ENCODE measurements at places on chromosomes 3 and 15.

DNA sequence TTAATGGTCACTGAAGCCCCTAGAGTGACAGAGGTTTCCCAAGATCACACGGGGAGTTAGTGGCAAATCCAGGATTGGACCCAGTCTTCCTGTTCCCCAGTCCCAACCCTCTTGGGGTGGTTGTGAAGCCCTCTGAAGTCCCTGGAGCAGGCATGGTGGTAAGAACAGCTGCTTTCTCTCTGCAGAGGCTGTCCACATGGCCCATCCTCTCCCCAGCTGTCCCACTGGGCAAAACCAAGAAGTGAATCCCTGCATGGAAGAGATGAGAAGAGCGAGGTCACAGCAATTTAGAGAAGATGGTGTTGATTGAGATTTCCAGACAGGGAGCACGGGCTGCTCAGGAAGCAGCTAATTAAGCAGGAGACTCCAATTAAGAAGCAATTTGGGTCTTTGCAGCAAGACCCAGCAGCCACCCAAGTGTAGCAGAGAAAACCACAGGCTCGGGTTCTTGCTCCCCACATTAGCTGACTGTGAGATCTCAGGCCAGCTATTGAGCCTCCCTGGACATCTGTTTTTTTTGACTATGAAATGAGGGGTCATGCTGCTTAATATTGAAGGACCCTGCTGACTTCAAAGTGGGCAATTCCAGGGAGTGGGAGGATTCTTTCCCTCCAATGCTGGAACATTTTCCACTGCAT, 14.8 kb upstream of the HDAC11 start:
- no peak for DNase-seq

- no peak for DNase-seq
These were observed 7.9 kb upstream of the FGF7 start for GRCh38 chr15:49415149-49415548.

GRCh38 chr15:76904461-76905012, 603 bp downstream of the SCAPER start:
- DNase-seq, result no peak

DNA sequence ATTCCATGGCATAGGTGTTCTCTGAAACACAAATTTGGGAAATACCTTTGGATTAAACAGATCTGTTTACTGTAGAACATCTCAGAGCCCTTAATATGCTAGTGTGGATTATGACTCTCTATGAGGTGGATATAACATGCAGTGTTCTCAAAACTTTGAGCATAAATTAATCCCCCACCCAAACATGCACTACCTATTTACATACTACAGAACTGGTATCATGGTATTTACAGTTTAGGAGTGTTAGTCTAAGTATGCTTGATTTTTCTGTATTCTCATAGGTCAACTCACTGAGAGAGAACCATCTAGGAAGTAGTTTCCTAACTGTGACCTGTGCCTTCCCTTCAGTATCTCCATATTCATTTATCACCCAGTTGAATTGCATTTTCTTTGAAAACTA, 30.9 kb upstream of the ZNF609 start:
- no peak for DNase-seq

- no peak for DNase-seq
These were observed 229.8 kb upstream of the PLSCR5 start for GRCh38 chr3:146834917-146835316.
